GM12878 (cell line): ENCODE measurements at places on chromosomes 16 and 17. TPM values are rescaled to one million over a fixed set of nuclear protein-coding genes. Genes with fewer than 3 reads are reported as not detected.
A peak's percentile ranks its signal among the peaks of the same experiment; 100 is the strongest.

DNA sequence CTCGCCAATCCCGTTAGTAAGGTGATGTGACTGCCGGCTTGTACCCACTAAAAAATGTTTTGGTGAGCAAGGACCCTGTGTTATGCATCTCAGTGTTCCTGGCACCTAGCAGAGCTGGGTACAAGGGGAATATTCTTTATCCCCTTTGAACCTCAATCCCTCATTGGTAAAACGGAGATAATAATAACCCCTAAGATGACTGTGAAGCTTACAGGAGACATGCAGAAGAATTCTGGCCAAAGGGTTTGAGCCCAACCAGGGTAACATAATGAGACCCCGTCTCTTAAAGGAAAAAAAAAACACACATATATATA lies 896 bp downstream of the GGA2 start:
- H3K4me1 ChIP-seq: peaks cover 26% of the 10 kb centered on the region
- H3K4me3 ChIP-seq: peak overlapping the region; percentile 94
- no peaks in the 10 kb centered on the region for H3K27me3 ChIP-seq
- peak overlapping the region; percentile 68 for H3K27ac ChIP-seq

GRCh38 chr17:79361873-79362771 lies 248.7 kb downstream of the RBFOX3 start:
- H3K4me1 ChIP-seq: no peaks in the 10 kb centered on the region
- DNase-seq: no peak
- H3K4me3 ChIP-seq: no peak overlapping the region
- no peak overlapping the region for H3K27ac ChIP-seq
- no peaks in the 10 kb centered on the region for H3K36me3 ChIP-seq
- H3K27me3 ChIP-seq: peaks cover 4% of the 10 kb centered on the region; the same call in 1 of the 2 replicates

DNA sequence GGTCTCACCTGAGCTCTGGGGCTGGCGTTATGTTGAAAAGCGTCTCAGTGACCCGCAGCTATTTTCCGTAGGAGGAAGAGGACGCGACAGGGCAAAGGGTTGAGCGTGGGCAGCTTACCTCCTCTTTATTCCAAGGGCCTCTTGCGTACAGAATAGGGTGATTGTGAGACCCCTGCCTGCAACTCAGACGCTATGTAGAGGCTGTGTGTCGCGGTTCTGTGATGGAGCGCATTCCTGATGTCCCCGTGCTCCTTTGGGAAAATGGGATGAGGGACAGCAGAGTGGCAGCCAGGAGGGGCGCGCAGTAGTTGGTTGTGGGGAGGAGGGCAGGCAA lies 531 bp upstream of the CDH8 start:
- no peak for DNase-seq
- H3K4me3 ChIP-seq: no peak overlapping the region
- H3K27me3 ChIP-seq: no peaks in the 10 kb centered on the region
- H3K27ac ChIP-seq: no peak overlapping the region

DNA sequence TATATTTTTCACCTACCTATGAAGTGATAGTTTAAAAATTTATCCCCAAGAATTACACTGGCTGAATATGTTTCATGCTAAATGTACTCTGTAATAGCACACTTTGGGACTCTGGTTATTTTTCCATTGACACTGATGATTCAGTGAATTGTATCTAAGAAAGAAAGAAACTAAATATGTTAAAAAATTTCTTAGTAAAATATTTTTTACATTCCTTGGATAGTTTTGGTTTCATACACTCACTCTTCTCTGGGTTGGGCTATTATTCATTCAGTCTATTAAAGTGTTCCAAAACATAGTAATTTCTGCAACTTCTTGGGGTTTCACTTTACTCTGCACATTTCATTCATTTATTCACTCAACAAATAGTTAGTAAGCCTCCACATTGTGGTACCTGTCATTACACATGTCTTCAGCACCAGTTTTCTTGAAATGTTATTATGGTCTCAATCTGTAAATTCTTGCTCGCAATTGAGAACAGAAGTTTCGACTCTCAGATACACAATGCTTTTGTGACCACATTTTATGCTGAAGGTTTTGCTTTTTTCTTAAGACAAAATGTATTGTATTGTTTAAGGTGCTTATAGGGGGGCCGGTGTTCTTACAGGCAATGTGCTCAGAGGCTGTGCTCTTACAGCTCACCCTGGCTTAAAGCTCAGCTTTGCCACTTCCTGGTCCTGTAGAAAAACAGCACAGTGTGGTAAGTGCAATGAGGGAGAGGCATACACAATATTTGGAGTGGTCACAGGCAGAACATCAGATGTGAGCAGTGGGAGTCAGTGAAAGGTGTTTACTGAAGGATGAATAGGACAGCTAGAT lies 17.4 kb downstream of the CNTNAP4 start:
- no peak for DNase-seq
- H3K36me3 ChIP-seq: no peaks in the 10 kb centered on the region
- no peaks in the 10 kb centered on the region for H3K4me1 ChIP-seq
- H3K27me3 ChIP-seq: no peaks in the 10 kb centered on the region
- no peak overlapping the region for H3K4me3 ChIP-seq
- no peak overlapping the region for H3K27ac ChIP-seq

- peaks cover 8% of the 10 kb centered on the region for H3K36me3 ChIP-seq
- no peak overlapping the region for H3K4me3 ChIP-seq
- no peak for DNase-seq
- H3K4me1 ChIP-seq: peaks cover 4% of the 10 kb centered on the region; the same call in 1 of the 2 replicates
- no peaks in the 10 kb centered on the region for H3K27me3 ChIP-seq
Observed at GRCh38 chr17:57678393-57678792, 66.7 kb downstream of the CCDC182 start.

DNA sequence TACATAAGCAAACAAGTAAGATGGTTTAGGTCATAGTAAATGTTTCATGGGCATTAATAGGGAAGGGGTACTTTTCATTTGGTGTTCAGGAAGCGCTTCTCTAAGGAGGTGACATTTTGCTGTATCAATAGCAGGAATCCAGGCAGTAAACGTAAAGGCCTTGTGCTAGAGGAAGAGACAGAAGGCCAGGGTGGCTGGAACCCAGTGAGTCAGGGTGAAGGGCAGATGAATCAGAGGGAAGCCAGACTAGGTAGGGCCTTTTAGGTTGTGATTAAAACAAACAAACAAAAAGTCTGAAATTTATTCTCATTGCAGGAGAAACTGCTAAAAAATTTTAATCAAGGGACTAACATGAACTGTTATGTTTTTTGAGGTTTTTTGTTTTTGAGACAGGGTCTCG lies 6.5 kb downstream of the BMERB1 start:
- no peaks in the 10 kb centered on the region for H3K27me3 ChIP-seq
- no peaks in the 10 kb centered on the region for H3K4me1 ChIP-seq
- H3K36me3 ChIP-seq: no peaks in the 10 kb centered on the region
- no peak overlapping the region for H3K27ac ChIP-seq
- DNase-seq: no peak
- no peak overlapping the region for H3K4me3 ChIP-seq

GRCh38 chr16:83953796-83954576 lies 946 bp downstream of the OSGIN1 start:
- no peaks in the 10 kb centered on the region for H3K36me3 ChIP-seq
- no peak for DNase-seq
- H3K4me1 ChIP-seq: peaks cover 3% of the 10 kb centered on the region; the same call in 1 of the 2 replicates
- no peak overlapping the region for H3K4me3 ChIP-seq
- H3K27ac ChIP-seq: no peak overlapping the region

DNA sequence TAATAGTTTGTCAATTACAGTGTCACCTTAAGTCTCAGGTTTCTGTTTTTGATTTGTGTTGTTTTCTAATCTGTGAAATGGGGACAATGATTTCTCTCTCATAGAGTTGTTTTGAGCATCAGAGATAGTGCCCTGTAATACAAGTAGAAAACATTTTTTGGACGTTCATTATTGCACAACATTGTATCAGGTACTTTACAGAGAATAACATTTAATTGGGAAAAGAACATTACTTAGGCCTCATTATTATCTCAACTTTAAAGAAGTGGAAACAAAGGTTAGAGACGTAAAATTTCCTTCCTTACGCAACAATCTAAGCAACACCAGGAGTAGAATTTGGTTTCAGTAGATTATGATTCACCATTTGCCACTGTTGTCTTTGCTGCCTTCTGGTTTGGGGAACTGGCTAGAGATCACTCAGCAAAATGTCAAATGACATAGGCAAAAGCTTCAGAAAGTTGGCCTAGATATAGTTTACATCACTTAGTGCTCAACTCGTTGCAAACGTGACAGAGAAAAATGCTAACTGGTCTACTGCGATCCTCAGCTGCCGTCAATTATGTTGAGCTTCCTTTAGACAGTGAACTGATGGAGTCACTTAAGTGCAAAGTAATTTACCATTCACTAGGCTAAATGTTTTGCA lies 1026.8 kb downstream of the CDH11 start:
- H3K27ac ChIP-seq: no peak overlapping the region
- no peaks in the 10 kb centered on the region for H3K27me3 ChIP-seq
- no peaks in the 10 kb centered on the region for H3K4me1 ChIP-seq
- H3K36me3 ChIP-seq: no peaks in the 10 kb centered on the region
- no peak overlapping the region for H3K4me3 ChIP-seq
- no peak for DNase-seq

DNA sequence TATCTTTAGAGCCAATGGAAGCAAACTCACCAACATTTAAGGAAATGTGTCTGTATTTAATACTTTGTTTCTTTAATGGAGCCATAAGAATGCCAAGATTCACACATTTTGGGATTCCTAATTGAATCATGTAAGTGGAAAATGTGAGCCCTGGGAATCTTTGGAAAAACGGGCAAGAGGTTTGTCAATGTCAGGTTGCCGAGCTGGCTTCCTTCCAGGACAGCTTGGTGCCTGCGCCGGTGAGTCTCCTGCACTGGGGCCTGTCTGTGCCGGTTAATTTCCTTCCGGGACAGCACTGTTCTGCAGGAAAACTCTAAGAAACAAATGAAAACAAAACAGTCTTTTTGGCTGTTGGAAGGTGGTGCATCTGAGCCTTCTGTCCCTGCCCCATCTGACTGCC lies 210.6 kb downstream of the HAPSTR1 start:
- no peak for DNase-seq
- H3K4me3 ChIP-seq: no peak overlapping the region
- H3K4me1 ChIP-seq: no peaks in the 10 kb centered on the region

GRCh38 chr17:60563743-60564142 lies 36.2 kb upstream of the PPM1D start:
- no peak overlapping the region for H3K27ac ChIP-seq
- H3K27me3 ChIP-seq: no peaks in the 10 kb centered on the region
- no peak for DNase-seq

DNA sequence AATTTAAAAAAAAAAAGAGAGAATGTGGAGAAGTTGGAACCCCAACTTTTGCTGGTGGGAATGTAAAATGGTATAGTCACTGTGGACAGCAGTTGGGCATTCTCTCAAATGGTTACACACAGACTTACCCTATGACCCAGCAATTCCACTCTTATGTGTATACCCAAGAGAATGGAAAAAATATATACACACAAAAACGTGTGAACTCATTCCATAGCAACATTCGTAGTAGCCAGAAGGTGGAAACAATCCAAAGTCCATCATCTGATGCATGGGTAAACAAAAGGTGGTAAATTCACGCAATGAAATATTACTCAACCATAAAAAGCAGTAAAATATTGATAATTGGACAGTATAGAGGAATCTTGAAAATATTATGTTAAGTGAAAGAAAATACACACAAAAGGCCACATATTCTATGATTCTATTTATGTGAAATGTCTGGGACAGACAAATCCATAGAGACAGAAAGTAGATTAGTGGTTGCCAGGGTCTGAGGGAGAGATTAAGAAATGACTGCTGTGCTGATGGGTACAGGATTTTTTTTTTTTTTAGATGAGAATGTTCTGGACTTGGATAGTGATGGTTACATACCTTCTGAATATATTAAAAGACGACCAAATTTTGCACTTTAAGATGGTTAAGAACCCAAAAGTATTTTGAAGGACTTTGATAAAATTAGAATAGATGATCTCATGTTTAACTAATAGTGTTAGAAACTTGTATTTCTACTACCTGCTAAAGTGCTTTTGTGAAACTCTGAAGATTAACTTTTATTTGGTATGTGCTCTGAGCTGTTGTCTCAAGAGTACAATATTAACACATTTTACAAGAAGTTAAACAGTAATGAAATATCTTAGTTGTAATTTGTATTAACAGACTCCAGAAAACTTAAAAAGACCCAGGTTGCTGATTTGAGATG lies 60.9 kb downstream of the MRTFB start:
- H3K27ac ChIP-seq: no peak overlapping the region
- H3K36me3 ChIP-seq: no peaks in the 10 kb centered on the region
- no peaks in the 10 kb centered on the region for H3K27me3 ChIP-seq
- no peak for DNase-seq
- no peaks in the 10 kb centered on the region; the same call in 1 of the 2 replicates for H3K4me1 ChIP-seq
- no peak overlapping the region for H3K4me3 ChIP-seq

DNA sequence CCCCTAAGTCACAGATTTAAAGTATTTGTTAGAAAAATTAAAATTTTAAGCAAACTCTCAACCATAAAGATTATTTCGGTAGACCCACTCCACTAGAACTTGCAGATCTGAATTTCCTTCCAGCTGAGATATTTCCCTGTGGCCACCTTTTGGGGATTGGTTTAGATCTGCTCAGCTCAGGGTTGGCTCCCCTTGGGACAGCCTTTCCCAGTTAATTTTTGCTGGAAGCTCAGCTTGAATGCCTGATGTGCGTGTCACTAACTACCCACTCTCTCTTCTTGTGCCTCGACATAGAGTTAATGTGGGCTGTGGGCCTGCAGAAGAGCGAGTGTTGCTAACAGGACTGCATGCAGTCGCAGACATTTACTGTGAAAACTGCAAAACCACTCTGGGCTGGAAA lies 57.6 kb downstream of the YPEL2 start:
- H3K36me3 ChIP-seq: no peaks in the 10 kb centered on the region
- no peaks in the 10 kb centered on the region for H3K4me1 ChIP-seq
- no peak overlapping the region for H3K4me3 ChIP-seq

DNA sequence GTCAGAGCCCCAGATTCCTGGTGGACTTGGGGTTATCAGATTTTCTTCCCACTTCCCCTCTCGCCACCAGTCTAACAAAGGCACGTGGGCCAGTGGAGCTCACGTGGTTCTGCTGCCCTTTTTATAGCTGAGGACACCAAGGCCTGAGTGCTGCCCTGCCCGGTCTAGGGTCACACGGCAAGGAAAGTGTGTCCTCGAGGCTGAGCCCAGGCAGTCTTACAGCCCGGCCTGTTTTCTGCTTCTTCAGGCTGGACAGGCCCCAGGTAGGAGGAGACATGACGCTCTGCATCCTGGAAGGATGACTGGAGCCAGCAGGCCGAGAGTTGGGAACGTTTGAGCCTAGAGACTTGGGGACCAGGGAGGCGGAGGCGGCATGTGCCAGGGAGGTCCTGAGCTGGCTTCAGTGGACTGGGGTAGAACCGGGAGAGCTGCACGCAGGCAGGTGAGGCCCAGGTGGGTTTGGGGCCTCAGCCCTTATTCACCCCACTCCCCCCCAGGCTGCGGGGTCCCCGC lies 3.5 kb downstream of the CTRB1 start:
- DNase-seq: no peak
- H3K4me3 ChIP-seq: no peak overlapping the region

GRCh38 chr16:68113765-68114240 lies 28.6 kb downstream of the NFATC3 start:
- no peak overlapping the region for H3K4me3 ChIP-seq
- no peaks in the 10 kb centered on the region; the same call in 1 of the 2 replicates for H3K36me3 ChIP-seq

The OSGIN1 gene
- 0.18 and 0.32 TPM in 2 replicates for total RNA-seq

The ACSM2A gene
- 0.21 TPM in 1 of 2 replicates, not detected in the other for total RNA-seq

The XYLT1 gene
- 13.2 and 14.8 TPM in 2 replicates for total RNA-seq

The RAB11FIP4 gene
- total RNA-seq: 27.0 and 28.7 TPM in 2 replicates

The OR2C1 gene
- 0.21 TPM in 1 of 2 replicates, not detected in the other for total RNA-seq

The ERI2 gene
- total RNA-seq: 17.4 and 18.5 TPM in 2 replicates
